ENCODE measurements at places on chromosomes 7 and 10.

GRCh38 chr10:89029181-89029580 lies 38.6 kb downstream of the FAS start:
- no peak for DNase-seq

GRCh38 chr10:26357203-26357602 lies 80.9 kb upstream of the APBB1IP start:
- DNase-seq: no peak

DNA sequence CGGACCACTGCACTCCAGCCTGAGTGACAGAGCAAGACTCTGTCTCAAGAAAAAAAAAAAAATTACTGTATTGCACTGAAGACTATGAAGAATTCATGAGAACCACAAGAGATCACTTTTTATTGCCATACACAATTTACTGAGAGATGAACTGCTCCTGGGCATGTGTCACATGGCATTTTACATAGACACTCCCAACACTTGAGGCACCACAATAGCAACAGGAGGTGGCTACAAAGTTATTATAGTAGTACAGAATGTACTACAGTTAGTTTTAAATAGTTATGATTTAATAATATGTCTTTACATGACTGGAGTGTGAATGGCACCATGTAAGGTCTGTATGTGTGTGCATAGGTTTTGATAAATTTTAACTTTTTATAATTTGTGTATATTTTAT lies 70.6 kb downstream of the KMT2E start:
- no peak for DNase-seq

GRCh38 chr10:96560966-96561887 lies 25.6 kb downstream of the TM9SF3 start:
- DNase-seq: no peak

- DNase-seq: no peak
Observed at GRCh38 chr7:96052860-96053470, 268.9 kb downstream of the SLC25A13 start.

- no peak for DNase-seq
Observed at GRCh38 chr10:791639-792038, 102.2 kb upstream of the DIP2C start.

- no peak for DNase-seq
Observed at GRCh38 chr10:34364253-34365037, 450.7 kb downstream of the PARD3 start.

GRCh38 chr10:7359954-7360353 lies 50.9 kb downstream of the SFMBT2 start:
- no peak for DNase-seq

DNA sequence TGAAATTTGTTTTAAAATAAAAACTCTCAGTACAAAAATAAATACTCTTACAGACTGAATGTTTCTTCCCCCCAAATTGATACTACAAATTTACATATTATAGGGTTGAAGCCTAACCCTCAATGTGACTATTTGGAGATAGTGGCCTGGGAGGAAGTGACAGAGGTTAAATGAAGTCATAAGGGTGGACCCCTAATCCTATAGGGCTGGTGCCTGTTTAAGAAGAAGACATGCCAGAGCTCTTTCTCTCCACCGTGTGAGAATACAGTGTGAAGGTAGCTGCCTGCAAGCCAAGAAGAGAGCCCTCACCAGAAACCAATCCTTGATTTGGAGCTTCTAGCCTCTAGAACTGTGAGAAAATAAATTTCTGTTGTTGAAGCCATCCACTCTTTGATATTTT lies 67.6 kb downstream of the MCU start:
- no peak for DNase-seq

DNA sequence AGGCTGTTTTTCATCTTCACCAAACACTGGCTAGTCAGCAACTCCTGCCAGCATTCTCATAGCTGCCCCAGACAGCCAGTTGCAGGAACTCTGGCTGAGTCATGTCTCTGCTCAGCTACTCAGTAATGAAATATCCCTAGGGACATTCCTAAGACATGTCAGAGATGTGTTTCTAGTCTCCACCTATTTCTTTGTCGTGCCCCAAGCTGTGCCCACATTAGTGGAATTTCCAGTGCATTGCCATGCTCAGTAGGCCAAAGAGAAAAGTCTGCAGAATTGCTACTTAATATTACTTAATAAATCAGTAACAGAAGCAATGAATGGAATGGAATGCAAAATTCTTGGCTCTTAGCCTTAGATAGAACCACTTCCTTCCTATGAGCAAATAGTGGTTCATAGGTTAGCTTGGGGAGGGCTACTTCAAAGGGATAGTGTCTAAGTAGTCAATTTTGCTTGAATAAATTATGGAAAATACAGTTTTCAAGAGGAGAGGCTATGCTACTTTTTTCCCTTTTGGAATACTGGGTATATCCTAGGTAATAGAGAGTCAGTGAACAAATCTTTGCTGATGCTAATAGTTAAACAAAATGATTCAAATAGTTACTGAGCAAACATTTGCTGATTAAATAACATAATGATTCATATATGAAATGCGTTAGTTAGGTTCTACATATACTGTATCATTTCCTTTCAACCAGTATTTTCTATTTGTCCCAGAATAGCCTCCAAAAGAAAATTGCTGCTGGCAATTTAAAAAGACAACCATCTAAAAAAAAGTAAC lies 23.6 kb upstream of the SEMA3C start:
- DNase-seq: no peak

GRCh38 chr7:26203016-26203415 lies 1.5 kb downstream of the CBX3 start:
- no peak for DNase-seq

GRCh38 chr7:151082141-151083070 lies 887 bp downstream of the TMUB1 start:
- no peak for DNase-seq

- DNase-seq: no peak
Observed at GRCh38 chr10:5094265-5095205, at the start of gene AKR1C3. TSS of gene AKR1C3 (plus strand) at chr10:5094414. CDS start at chr10:5094445, 31 bp downstream.

GRCh38 chr7:66769833-66770512 lies 29.4 kb downstream of the RABGEF1 start:
- no peak for DNase-seq

GRCh38 chr7:135364206-135364605 lies 130.6 kb downstream of the STRA8 start:
- no peak for DNase-seq

- DNase-seq: no peak
Observed at GRCh38 chr10:125043841-125044658, 102.1 kb downstream of the ZRANB1 start.

DNA sequence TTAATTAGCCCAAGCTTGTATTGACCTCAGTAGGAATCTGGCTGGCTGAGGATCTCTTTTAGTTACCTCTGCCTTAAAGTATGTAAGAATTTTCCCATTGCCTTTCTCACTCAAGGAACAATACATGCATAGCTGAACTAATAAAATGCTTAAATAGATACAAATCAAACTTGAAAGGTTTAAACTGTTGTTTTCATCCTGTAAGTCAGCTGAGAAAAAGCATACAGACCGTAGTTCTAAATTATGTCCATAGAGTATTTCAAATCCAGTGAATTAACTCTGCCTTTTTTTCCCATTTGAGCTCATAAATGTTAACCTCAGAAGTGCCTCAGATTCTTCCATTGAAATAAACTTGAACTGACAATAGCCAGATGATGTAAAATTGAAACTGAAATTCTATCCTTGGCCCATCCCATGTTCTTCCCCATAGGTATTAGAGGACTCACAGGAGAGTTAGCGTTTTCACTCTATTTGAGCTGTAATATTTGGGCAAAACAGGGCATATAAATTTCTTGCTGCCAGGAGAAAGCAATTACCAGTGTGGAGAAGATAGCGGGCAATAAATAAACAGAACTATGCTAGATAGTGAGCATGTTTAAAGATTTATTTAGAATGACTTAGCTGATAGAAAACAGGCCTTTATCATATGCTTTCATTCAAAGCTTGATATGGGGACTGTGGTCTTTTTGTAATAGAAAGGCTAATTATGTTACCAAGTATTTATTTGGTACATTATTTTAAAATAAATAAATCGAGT lies 163.7 kb downstream of the WNT2 start:
- DNase-seq: no peak

GRCh38 chr10:58265249-58265648 lies 2.4 kb downstream of the IPMK start:
- DNase-seq: no peak

DNA sequence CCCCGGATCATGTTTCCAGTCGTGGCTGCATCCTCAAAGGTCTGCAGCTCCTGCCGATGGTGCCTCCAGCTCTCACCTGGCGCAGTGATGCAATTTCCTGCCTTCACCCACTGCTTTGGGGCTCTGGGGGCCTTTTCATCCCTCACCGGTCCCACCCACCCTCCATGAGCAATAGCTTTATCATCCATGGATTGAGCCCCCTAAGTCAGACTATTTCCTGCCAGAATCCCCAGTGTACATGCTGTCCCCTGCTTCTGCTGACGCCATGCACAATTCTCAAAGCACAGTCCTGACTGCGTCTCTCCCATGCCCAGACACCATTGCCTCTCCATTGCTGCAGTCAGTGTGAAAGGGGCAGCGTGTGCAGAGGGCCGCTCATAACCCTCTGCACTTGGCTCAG lies 49.7 kb downstream of the FAM241B start:
- DNase-seq: no peak

- no peak for DNase-seq
Observed at GRCh38 chr10:91050371-91051034, 129.6 kb upstream of the ANKRD1 start.

DNA sequence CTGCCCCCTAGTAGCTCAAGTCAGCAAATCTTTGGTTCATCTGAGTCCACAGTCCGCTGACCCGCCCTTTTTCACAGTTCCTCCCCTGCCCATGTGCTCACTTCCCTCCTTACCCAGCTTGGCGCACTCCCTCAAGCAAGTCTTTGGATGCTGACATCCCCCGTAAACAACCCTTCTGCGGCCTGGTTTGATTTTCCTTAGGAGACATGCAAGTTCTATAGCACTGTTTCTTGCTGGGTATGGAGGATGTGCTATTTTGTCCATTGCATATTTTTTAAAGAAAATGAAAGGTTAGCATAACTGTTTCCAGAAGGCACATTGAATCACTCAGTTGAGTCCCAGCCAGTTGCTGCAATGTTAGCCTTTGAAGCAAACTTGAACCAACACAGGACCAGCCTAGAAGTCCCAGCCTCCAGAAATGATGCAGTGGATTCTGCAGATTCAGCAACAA lies 38.2 kb downstream of the HTRA1 start:
- no peak for DNase-seq

DNA sequence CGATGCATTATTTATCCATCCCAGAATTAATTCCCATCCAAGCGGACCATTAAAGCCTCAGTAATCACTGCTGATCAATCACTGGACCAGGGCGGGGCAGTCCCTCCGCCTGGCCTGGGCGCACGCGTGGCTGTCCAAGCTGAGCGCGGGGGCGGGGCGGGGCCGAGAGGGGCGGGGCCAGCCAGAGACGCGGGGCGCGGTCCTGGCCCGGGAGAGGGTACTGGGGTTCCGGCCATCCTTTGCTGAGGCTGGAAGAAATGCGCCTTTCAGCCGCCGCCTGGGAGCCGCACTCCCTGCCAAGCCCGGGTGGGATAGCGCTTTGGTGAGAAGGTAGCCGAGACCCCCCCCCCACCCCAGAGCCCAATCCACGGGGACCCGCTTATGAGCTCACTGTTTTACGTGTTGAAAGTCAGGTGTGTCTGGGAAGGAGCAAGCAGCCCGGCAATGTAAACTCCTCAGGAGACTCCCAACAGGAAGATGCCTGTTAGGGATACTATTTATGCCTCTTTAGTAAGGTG lies at the start of gene ARHGAP22:
Gene ARHGAP22, minus strand, starts transcription at position 83 of the 518 bp plus-strand sequence. CDS start 277 bp downstream, outside the sequence.
- DNase-seq: peak; percentile 70

GRCh38 chr7:94245500-94245899 lies 149.2 kb upstream of the COL1A2 start:
- no peak for DNase-seq

- DNase-seq: no peak
Observed at GRCh38 chr10:18594574-18595156, 56.7 kb downstream of the NSUN6 start.

GRCh38 chr7:105131890-105132289 lies 117.9 kb downstream of the KMT2E start:
- DNase-seq: no peak

- no peak for DNase-seq
Observed at GRCh38 chr7:39565538-39565937, 666 bp upstream of the YAE1 start.

DNA sequence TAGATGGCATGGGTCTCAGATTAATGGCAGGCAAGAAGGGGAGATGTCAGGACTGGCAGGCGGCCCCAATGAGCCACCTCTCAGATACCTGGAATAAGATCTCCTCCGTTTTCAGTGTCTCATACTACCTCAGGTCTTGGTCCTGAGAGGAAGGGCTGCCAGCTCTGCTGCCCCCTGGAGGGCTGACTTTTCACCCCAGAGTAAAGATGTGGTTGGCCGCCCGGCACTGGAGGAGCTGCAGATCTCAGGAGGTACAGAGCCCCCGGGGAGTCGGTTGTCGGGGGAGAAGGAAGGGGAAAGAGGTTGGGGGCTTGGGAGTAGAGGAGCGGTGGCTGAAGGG lies 642 bp upstream of the COL13A1 start:
- peak; percentile 46 for DNase-seq

- no peak for DNase-seq
Observed at GRCh38 chr7:14195871-14196270, 206.4 kb upstream of the ETV1 start.

- no peak for DNase-seq
Observed at GRCh38 chr10:17229717-17229966, 1.6 kb downstream of the VIM start.

- DNase-seq: no peak
Observed at GRCh38 chr10:58838561-58839208, 326.0 kb downstream of the BICC1 start.

GRCh38 chr10:5648494-5649457 lies 17.6 kb downstream of the ASB13 start:
- no peak for DNase-seq

DNA sequence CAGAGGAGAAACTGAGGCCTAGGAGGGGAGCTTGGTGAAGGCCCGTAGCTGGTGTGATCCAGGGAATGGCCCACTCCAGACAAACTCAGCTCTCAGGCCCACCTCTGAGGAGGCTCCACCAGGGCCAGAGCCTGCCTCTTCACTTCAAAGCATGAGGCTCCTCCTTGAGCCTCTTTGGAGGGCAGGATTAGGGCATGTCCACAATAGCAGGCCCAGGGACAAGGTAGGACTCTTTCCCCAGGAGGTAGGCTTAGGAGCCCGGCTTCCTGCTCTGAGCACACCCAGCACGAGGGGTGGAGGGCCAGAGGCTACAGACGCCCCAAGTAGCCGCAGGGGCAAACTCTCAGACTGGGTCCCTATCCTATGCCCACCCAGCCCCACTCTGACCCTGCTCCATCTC lies 164.6 kb upstream of the ZMIZ1 start:
- no peak for DNase-seq

- no peak for DNase-seq
Observed at GRCh38 chr7:148524479-148525224, 65.9 kb upstream of the C7orf33 start.

GRCh38 chr7:84490661-84491060 lies 296.1 kb upstream of the SEMA3A start:
- DNase-seq: no peak

- DNase-seq: peak; percentile 75
Observed at GRCh38 chr7:1979591-1980560, 252.9 kb downstream of the MAD1L1 start.

- no peak for DNase-seq
Observed at GRCh38 chr10:127698886-127699285, 38.1 kb upstream of the FOXI2 start.
